Aorta (tissue), 5 donors: ENCODE measurements at places on chromosomes 1 and 21. TPM values are rescaled to one million over a fixed set of nuclear protein-coding genes. Genes with fewer than 3 reads are reported as not detected.

GRCh38 chr1:241836941-241837340, 11.1 kb upstream of the EXO1 start:
- DNase-seq: no peak
- H3K27ac ChIP-seq: no peak overlapping the region
- H3K27me3 ChIP-seq: no peaks in the 10 kb centered on the region
- no peak overlapping the region for H3K4me3 ChIP-seq
- no peaks in the 10 kb centered on the region for H3K36me3 ChIP-seq

- H3K27ac ChIP-seq: no peak overlapping the region
- no peaks in the 10 kb centered on the region for H3K36me3 ChIP-seq
- DNase-seq: no peak
- no peak overlapping the region for H3K4me3 ChIP-seq
- H3K4me1 ChIP-seq: no peaks in the 10 kb centered on the region
These were observed 24.3 kb downstream of the RXRG start for GRCh38 chr1:165420655-165421054.

GRCh38 chr1:42747125-42747524, 7.1 kb upstream of the CLDN19 start:
- H3K27me3 ChIP-seq: no peaks in the 10 kb centered on the region
- H3K4me1 ChIP-seq: no peaks in the 10 kb centered on the region
- DNase-seq: no peak
- no peak overlapping the region for H3K4me3 ChIP-seq
- H3K27ac ChIP-seq: no peak overlapping the region

DNA sequence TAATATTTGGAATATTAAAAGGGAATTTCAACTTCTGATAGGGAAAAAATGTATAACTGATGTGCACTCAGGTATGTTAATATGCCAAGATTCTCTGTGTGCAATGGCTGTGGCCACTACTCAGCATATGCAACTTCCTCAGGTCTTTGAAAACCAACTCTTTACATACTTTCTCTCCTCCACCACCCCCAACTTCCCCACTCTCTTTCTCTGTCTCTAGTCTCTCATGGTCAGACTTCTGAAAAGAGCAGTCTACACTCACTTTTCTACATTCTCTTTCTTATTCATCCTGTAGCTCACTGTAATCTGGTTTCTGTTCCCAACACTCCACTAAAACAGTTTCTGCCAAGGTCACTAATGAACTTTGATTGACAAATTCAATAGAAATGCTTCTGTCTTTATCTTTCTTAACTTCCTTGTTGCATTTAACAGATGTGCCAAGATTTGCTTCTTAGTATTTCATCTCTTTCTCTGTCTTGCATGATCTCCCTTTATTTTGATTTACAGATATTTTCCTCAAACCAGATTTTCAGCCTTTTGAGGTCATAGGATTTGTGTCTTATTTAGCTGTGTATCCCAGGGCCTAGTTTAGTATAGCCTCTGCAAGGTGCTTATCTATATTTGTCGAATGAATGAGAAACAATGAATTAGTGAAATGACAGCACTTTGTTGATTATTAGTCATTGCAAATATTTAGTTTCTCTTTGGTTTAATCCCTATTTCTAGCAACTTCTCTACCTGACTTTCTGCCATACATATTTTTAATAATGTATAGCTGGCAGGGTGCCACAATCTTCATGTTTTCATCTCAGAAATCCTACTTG, 168.9 kb downstream of the LMO4 start:
- no peaks in the 10 kb centered on the region for H3K27me3 ChIP-seq
- H3K4me1 ChIP-seq: no peaks in the 10 kb centered on the region
- H3K4me3 ChIP-seq: no peak overlapping the region
- DNase-seq: no peak

GRCh38 chr1:205225901-205226765, 1.6 kb upstream of the TMCC2 start:
- H3K27ac ChIP-seq: no peak overlapping the region
- no peaks in the 10 kb centered on the region for H3K27me3 ChIP-seq

DNA sequence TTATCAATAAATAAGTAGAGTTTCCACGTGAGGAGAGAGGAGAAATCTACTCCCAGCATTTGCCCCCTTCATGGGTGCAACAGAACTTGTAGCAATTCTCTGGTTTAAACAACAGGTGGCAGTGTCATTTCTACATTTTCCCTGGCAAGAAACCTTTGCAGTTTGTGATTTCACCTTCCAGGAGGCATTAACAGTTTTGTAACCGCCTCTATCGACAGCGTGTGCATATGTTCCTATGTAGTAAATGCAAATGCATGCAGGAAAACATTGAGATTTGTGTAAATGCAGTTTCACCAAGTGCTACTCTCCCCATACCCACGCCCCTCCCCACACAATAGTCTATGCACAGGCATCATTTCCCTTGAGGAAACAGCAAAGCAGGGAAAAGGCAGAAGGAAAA, 494.7 kb downstream of the SMYD3 start:
- DNase-seq: no peak
- no peaks in the 10 kb centered on the region for H3K4me1 ChIP-seq
- no peaks in the 10 kb centered on the region for H3K27me3 ChIP-seq
- H3K4me3 ChIP-seq: no peak overlapping the region

DNA sequence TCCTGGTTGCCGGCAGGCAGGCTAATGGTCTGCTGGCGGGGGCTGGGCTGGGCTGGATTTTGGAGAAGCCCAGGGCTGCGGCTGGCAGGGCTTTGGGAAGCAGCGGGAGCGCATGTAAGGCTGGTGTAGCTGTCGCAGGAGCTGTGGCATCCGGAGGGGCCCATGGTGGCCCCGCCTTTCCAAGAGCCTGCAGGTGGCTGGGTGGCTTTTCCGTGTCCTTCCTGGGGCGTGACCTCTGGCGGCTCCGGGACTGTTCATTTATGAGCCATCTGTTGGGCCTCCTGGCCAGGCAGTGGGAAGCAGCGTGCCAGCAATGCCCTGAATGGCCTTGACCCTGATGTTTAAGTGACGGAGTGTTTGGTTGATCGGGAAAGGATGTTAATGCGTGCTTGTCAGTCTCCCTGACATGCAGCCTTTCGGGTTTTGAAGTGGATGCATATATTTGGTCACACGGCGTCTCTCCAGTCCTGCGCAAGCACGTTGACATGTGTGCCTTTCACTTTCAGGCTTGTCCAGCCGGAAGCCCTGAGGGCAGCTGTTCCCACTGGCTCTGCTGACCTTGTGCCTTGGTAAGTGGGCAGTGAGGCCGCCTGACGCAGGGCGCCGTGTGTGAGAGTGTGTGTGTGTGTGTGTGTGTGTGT, 38.5 kb downstream of the AGPAT3 start:
- H3K27ac ChIP-seq: no peak overlapping the region
- H3K27me3 ChIP-seq: no peaks in the 10 kb centered on the region
- H3K36me3 ChIP-seq: no peaks in the 10 kb centered on the region

GRCh38 chr1:212683357-212683722, 16.3 kb downstream of the BATF3 start:
- no peaks in the 10 kb centered on the region for H3K36me3 ChIP-seq
- H3K27me3 ChIP-seq: no peaks in the 10 kb centered on the region
- H3K4me3 ChIP-seq: no peak overlapping the region
- no peaks in the 10 kb centered on the region for H3K4me1 ChIP-seq

DNA sequence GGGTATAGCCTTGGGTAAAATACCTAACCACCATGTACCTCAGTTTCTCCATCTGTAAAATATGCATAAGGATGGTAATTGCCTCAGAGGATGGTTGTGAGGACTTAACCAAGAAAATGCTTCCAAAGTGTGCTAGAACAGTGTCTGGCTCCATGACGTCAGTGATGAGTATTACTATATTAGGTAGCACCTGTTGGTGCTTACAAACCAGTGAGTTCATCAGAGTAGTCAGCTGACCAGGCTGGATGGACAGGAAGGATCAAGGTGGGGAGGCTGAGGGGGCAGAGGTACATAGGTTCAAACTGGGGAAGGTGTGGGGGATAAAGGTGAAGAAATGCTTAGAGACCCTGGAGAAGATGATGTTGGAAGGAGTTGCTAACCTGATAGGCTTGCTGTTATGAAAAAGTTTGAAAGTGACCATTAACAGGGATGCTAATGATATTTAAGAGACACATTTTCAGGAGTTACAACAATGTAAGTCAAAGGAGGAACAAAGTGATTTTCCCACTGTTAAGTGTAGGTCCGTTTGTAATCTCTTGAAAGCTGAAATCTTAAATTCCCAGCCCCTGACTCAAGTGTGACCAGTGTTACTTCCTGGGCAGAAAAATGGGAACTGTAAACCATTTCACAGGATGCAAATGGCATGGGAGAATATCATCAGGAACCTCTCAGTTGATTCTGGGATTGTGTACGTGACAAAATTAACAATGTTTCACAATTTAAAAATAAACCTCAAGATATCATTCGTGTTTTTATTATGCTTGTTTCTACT, 4.4 kb downstream of the NTPCR start:
- no peak overlapping the region for H3K27ac ChIP-seq
- no peak overlapping the region for H3K4me3 ChIP-seq
- H3K27me3 ChIP-seq: no peaks in the 10 kb centered on the region
- H3K36me3 ChIP-seq: peaks cover 8% of the 10 kb centered on the region
- no peaks in the 10 kb centered on the region for H3K4me1 ChIP-seq

- H3K27ac ChIP-seq: no peak overlapping the region
- no peaks in the 10 kb centered on the region for H3K36me3 ChIP-seq
- no peaks in the 10 kb centered on the region for H3K4me1 ChIP-seq
- no peak for DNase-seq
- peak overlapping the region; percentile 58 for H3K4me3 ChIP-seq
These were observed 377 bp downstream of the SAMD13 start for GRCh38 chr1:84301785-84302385.

DNA sequence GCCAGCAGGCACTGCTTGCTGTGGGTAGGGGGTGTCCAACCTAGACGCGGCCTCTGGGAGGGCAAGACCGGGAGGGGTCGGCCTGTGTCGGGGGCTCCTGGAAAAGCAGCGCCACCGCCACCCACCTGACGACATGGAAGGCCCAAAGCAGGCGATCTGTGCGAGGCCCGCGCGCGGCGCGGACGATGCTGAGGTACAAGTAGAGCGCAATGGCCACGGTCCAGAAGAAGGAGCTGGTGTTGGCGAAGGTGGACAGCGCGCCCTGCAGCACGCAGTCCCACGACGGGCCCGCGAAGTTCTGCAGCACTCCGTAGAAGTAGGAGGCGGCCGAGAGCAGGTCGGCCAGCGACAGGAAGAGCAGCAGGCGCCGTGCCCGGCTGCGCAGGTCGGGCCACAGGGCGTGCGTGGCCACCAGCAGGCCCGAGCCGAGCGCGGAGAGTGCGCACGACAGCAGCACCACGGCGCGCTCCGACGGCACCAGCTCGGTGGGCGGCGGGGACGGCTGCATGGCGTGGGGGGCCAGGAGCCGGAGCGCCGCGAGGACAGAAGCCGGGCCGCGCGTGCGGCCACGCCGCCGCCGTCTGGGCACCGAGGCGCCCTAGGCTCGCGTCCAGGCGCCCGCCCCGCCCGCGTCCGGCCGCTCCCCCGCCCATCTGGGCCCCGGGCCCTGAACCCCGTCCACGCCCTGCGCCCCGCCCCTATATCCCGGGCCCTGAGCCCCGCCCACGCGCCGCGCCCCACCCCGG, at the start of gene GPR157:
Gene GPR157, minus strand, starts transcription at position 583 of the 746 bp plus-strand sequence. Its CDS starts 75 bp downstream, at position 508.
- H3K4me3 ChIP-seq: peak within 1 kb of the TSS; percentile 43
- H3K27ac ChIP-seq: peak within 1 kb of the TSS; percentile 77
- peak; percentile 97 for DNase-seq
- H3K27me3 ChIP-seq: no peaks in the 10 kb centered on the region
- H3K36me3 ChIP-seq: no peaks in the 10 kb centered on the region
- no peaks in the 10 kb centered on the region for H3K4me1 ChIP-seq

DNA sequence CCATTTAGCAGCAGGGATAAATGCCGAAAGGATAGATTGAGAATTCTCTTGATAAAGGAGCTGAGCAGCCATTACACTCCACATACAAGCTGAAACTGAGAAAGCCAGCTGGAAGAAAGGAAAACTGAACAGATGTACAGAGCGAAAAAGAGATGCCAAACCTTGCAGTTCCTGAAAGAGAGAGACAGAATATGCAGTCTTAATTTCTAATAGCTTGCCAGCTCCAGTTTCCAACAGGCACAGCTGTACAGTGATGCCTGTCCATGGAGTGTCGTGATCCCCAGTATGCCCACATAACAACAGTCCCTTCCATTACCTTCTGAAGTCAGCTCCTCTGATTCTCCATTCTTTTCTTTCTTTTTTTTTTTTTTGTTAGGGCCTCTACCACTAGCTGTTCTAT, 22.7 kb downstream of the ABL2 start:
- H3K4me1 ChIP-seq: peaks cover 5% of the 10 kb centered on the region
- H3K27ac ChIP-seq: no peak overlapping the region
- no peak for DNase-seq
- H3K27me3 ChIP-seq: no peaks in the 10 kb centered on the region

DNA sequence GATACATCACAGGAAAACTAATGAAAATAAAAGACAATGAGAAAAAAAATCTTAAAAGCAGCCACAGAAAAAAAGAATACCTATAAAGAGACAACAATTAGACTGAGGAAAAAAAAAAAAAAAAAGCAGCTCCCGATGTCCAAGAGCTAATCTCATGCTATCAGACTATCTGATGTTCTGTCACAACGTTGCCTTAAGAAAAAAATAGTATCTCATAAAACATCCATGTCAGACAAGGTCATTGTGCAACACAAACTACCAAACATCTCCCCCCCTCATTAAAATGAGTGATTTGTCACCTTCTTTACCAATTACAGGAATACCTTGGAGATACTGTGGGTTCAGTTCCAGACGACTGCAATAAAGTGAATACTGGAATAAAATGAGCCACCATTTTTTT, 68.9 kb downstream of the ZNF644 start:
- no peak overlapping the region for H3K27ac ChIP-seq
- no peak for DNase-seq
- H3K27me3 ChIP-seq: no peaks in the 10 kb centered on the region
- no peak overlapping the region for H3K4me3 ChIP-seq
- H3K36me3 ChIP-seq: no peaks in the 10 kb centered on the region
- H3K4me1 ChIP-seq: no peaks in the 10 kb centered on the region

DNA sequence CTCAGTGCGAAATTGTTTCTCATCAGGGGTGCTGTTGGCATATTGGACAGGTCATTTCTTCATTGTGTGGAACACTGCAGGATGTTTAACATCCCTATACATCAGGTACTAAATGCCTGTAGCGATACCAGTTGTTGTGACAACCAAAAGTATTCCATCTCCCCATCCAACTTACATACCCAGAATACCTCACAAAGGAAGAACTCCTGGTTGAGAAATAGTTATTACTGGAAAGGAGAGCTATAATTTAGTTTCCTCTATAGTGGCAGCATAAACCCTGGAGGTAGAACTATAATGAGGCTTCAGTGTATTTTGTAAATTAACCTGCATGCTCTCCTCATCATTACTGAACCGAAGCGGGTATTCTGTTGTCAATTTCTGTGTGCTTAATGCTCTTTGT, 45.1 kb downstream of the IVNS1ABP start:
- H3K27ac ChIP-seq: no peak overlapping the region
- no peak for DNase-seq
- H3K36me3 ChIP-seq: no peaks in the 10 kb centered on the region
- H3K4me3 ChIP-seq: no peak overlapping the region
- H3K27me3 ChIP-seq: no peaks in the 10 kb centered on the region
- H3K4me1 ChIP-seq: no peaks in the 10 kb centered on the region

DNA sequence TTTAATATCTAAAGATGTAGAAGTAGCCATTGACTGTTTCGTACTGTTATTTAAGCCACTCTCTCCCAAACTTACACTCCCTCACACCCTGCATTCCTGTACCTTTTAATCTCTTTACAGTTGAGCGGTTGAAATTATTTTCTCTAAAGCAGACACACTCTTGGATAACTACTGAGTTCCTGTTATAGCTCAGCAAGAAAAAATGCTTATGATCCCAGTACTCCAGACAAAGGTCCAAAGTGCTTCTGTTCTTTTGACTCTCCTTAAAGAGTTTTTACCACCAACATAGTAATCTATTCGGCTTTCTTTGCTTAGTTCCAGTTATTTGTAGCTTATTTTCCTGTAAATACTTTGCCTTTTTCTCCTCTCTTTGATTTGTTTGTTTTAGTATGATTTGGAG, 100.1 kb downstream of the ATF6 start:
- no peaks in the 10 kb centered on the region for H3K27me3 ChIP-seq
- DNase-seq: no peak
- no peaks in the 10 kb centered on the region for H3K36me3 ChIP-seq
- no peaks in the 10 kb centered on the region for H3K4me1 ChIP-seq

The UBXN10 gene
- polyA plus RNA-seq: 0.25 TPM

The KCNJ6 gene
- polyA plus RNA-seq: not detected
